ENCODE measurements at places on chromosomes 11 and 22.

- no peak for DNase-seq
These were observed 167.8 kb downstream of the DLG2 start for GRCh38 chr11:85459304-85459703.

- DNase-seq: peak; percentile 23
These were observed 13.5 kb upstream of the LRP5 start for GRCh38 chr11:68298659-68299516.

DNA sequence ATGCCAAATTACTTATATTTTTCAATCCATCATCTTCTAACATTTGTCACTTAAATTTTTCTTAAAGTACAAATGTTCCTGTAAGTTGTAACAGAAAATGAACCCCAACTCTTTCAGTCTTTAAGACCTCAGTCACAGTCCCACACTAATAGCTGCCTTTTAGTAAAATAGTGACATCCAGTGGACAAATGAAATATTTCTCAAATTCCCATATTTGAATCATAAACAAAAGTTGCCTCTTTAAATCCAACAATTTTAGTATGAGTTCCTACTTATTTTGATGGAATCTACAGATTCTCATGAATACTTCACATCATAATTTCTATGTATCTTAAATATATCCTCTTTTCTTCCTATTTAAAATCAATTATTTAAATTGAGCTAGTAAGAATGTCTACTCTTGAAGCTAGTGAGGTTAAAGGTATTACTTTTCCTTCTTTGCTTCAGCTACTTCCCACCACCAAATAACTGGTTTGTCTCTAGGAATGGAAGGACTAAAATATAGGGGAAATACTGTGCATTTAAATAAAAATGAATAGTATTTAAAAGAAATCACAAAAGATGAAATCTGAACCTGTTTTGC, 9.2 kb downstream of the LIN7C start:
- DNase-seq: no peak

- DNase-seq: no peak
These were observed 192.5 kb upstream of the SNX19 start for GRCh38 chr11:131108760-131109159.

DNA sequence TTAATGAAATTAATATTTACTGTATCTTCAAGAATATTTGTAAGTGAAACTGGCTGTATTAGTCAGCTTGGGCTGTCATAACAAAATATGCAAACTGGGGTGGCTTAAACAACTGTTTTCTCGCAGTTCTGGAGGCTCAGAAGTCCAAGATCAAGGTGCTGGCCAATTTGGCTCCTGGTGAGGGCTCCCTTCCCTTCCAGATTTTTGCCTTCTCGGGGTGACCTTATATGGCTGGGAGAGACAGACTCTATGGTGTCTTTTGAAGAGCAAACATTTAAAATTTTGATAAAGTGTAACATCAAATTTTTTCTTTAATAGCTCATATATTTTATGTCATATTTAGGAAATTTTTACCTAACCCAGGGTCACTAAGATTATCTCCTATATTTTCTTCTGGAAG, 30.2 kb downstream of the CSTPP1 start:
- DNase-seq: no peak

All from SHP77 treated with DMSO at 0.1 percent for 48 hours (cell line).